Mononuclear cell (primary cell): ENCODE measurements at places on chromosomes 7 and 10. TPM values are rescaled to one million over a fixed set of nuclear protein-coding genes. Genes with fewer than 3 reads are reported as not detected.

The RTKN2 gene
- 9.8 TPM for total RNA-seq

The EPO gene
- not detected for total RNA-seq

The OGDH gene
- total RNA-seq, result 17.2 TPM

The UPK3BL1 gene
- total RNA-seq, result 7.5 TPM

The SORCS1 gene
- total RNA-seq, result 0.10 TPM

The AZGP1 gene
- not detected for total RNA-seq

The PRF1 gene
- 60.4 TPM for total RNA-seq

The SMIM30 gene
- 6.4 TPM for total RNA-seq

The ING3 gene
- total RNA-seq, result 70.0 TPM

The ZNF775 gene
- 0.94 TPM for total RNA-seq

The GLUD1 gene
- total RNA-seq, result 123 TPM

The CDK14 gene
- 11.1 TPM for total RNA-seq

The HIF1AN gene
- total RNA-seq, result 17.0 TPM

The CAV1 gene
- total RNA-seq, result 1.5 TPM

The SPDYE5 gene
- not detected for total RNA-seq

The OPALIN gene
- total RNA-seq, result not detected

The DMBT1 gene
- total RNA-seq, result not detected

The SFMBT2 gene
- total RNA-seq, result 22.8 TPM

The HERC4 gene
- 42.2 TPM for total RNA-seq

The IL2RA gene
- 3.7 TPM for total RNA-seq

The OR2A1 gene
- total RNA-seq, result not detected

The NUPR2 gene
- not detected for total RNA-seq

The OR6V1 gene
- not detected for total RNA-seq

The HOXA9 gene
- total RNA-seq, result 0.52 TPM

The ARHGAP12 gene
- 36.8 TPM for total RNA-seq

The CALHM3 gene
- not detected for total RNA-seq

The NMT2 gene
- 17.1 TPM for total RNA-seq

The SPAM1 gene
- not detected for total RNA-seq

The FBXW4 gene
- total RNA-seq, result 78.9 TPM

The RAMP3 gene
- total RNA-seq, result 0.31 TPM

The PLAC9 gene
- total RNA-seq, result not detected

The CLDN3 gene
- total RNA-seq, result not detected

The FBXL13 gene
- 1.9 TPM for total RNA-seq
